RWPE2 (cell line): ENCODE measurements at places on chromosomes 6 and 20.

DNA sequence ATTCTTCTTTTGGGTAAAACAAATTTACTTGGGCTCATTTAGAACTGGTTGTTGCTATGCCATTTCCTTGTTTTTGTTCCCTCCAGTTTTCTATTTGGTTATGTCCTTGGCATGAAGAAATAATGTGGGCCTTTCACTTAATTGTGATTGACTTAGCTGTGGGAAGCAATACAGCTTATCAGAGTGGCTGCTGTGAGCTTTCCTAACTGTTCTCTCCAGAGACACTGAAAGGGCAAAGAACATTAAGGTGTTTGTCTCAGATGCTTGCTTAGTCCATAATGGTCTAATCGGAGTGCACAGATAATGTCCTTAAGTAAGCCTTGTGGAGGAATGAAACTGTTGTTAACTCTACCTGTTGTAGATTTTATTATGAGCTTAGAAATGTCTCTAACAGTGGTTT lies 56.6 kb downstream of the SH3BGRL2 start:
- no peak for DNase-seq

DNA sequence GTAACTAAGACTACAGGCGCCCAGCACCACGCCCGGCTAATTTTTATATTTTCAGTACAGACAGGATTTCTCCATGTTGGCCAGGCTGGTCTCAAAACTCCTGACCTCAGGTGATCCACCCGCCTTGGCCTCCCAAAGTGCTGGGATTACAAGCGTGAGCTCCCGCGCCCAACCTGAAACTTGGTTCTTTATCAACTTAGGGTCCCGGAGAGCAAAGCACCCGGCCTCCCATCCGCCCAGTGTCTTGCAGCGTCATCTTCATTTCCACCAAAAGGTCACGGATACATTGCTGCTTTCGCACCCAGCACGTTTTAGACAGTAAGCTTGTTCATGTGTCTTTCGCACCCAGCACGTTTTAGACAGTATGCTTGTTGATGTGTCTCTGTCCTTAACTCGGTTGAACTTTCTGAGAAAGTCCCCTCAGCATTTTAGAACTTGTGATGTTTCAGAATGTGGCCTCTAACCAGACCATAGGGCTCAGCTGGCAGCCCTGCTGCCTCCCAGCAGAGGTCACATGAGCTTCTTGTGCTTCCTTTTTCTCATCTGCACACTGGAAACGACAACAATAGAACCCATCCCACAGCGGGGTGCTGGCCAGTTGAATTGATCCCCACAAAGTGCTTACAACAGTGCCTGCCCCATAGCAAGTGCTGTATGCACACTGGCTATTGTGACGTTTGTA lies 48.8 kb downstream of the PRR18 start:
- DNase-seq = no peak

DNA sequence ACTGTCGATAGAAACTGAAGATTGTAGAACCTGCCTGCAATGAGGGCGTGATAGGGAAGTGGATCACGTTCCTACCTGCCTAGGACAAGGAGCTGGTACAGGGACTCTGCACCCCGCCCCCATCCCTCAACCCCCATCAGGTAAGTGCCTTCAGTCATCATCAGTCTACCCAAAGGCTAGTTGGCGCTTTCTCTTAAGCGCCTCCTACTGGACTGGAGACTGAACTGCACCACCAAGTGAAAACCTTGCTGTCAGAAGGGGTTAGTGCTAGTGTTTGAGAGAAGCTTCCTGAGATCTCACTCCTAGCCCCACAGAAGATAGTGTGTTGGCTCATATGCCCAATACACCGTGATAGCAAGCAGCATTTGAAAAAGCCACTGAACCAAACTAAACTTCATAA lies 706.5 kb upstream of the MAN1A1 start:
- DNase-seq = no peak

DNA sequence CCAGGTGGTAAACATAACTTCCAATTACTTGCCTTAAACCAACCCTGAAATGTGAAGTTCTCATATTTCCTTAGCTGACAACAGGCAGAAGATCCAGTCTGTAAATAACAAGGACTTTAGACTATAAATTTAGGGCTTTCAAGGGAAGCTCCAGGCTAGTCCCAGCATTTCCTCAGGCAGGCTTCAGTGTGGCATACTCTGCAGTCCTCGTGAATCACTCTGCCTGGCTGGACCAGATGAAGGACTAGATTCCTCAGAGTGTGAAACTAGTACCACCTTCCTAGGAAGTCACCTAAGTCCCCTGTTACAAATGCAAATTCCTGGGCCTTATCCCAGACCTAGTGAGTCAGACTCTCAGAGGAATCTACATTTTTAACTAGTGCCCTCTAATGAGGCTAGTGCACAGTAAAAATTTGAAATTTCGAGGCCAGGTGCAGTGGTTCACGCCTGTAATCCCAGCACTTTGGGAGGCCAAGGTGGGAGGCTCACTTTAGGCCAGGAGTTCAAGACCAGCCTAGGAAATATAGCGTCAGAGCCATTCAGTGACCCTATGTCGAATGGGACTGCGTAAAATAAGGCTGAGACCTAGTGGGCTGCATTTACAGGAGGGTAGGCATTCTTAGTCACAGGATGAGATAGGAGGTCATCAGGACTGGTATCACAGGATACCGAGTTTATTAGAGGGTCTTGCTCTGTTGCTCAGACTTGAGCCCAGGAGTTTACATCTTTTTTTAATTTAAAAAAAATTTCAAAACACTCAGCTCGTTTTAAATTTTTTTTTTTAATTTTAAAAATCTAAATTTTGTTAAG lies 279.6 kb upstream of the JARID2 start:
- DNase-seq = no peak

GRCh38 chr6:124949706-124950105 lies 12.5 kb upstream of the RNF217 start:
- no peak for DNase-seq

- no peak for DNase-seq
Measured at GRCh38 chr20:12051206-12052163, 133.8 kb downstream of the BTBD3 start.

DNA sequence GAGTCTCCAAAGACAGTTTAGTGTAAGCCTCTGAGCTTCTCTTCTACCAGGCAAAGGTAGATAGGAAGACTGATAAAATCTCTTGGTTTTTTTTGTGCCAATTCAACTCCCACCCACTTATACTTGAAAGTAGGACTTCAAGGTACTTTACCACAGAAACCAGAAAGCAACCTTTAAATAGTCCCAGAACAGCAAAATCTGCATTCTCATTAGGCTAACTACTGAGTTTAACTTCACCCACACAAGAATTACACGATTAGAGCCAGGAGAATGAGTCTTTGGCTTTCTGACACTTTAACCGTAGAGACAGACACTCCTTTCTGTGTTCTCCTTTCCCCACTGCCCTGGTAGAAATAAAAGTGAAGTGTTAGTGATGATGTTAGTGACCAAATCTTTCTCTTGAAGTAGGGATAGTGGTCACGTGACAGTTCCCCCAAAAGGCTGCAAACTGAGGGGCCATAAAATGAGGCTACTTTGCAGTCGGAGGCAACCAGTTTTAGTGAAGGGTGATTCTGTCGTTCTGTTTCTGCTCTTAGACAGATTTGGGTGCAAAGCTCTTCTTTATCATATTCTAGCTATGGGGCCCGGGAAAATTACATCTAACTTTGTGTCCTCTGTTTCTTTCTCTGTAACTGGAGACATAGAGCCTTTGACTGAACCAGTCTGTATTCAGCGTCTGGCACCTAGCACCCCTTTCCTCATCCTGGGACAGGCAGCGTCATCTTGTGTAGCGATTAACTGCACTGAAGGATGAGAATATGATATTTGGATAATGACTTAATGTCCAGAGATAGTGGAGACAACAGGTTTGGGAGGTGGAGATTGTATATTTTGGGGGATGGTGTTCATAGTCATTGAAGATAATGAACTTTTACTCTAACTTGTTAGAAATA lies 206.4 kb upstream of the CITED2 start:
- no peak for DNase-seq

DNA sequence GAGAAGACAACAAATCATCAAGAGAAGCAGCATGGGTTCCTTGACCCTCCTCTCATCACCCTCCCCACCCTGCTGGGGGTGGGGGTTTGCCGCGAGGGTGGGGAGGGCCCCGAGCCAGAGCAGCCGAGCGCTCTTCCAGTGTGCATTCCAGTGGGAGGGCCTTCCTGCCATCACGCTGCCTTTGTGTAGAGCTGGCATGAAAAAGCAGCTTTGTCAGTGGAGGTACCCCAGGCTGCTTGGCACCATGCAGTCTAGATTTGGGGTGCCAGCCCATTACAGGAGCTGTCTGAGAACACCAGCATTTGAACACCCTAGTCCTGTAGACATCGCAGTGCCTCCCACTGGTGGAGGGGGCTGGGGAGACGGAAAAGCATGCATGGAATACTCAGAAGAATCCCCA lies 12.2 kb downstream of the BAK1 start:
- no peak for DNase-seq

DNA sequence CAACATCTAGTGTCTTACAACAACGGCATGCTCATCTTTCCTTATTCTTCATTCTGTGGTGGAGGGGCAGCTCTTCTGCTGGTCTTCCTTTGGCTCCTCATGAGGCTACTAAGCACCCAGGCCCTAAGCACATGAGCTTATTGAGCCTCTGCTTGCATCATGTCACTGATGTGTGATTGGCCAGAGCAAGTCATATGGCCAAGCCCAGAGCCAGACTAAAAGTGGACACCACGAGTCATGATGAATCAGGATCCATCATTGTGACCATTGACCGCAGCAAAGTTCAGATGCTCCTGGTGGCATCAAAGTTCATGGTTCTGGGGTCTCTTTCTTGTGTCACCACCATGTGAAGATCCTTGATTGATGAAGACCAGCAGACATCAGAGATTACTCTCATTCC lies 192.0 kb upstream of the FOXA2 start:
- DNase-seq = no peak

DNA sequence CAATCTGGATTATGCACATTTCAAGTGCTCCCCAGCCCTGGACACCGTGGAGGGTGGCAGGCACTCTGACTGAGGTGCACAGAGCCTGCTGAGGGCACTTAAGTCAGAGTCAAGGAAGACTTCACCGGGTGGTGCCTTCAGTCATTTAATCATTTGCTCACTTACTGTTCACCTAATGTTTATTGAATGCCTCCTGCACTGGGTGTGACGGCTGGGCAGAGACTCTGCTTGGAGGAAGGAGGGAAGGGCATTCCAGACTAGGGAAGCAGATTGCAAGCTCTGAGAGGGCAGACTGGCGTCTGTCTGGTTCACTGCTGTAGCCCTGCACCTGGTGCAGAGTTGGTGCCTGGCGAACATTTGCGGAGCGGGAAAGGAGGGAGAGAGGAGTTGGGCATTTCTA lies 54.2 kb upstream of the FAM83D start:
- no peak for DNase-seq

DNA sequence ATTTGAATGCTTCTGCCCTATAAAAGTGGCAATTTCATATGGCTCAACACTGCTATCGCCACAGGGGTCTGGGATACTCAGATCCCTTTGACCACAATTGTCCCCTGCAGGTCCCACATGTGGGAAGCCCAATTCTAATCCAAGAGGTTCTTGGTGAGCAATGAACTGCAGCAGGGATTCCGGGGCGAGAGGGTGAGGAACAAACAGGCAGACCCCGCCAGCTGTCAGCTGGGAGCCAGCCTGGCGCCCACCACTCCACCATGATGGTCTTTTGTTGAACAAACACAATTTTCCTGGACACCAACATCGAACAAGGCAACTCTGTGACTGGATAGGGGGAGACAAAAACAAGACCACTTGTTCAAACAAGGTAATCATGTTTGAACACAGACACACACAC lies 80.5 kb downstream of the TMEM242 start:
- no peak for DNase-seq

DNA sequence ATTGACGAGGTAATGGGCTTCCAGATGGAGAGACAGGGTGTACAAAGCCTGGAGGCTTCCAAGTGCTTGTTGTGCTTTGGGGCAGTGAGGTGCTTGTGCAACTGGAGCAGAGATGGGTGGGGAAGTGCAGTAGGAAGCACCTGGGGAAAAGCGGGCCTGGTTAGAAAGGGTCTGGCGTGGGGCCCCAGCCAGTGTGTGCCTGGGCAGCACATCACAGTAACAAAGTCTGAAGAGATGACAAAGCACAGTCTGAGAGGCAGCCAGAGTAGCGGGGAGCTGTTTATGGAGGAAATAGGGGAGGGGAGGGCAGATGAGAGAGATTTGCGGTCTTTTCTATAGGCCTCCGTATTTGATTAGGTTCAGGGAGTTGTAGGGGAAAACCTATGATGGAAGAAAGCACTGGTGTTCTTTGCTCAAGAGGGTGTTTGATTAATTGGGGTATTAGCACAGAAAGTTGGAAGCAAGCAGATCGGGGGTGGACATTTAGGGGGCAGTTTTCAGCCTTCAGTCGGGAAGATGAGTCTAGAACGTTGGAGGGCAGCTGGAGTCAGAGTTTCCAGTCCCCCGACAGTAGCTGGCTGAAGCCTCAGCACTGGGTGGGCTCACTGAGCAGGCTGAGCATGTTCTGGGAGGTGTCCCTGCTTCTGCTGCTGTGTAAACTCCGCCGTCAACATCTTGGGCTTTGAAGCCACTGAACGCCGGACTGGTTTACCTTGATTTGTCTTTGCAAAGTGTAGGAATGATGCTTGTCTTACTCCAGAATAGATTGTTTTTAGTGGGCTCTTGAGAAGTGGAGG lies 15.5 kb upstream of the MROH8 start:
- no peak for DNase-seq

- DNase-seq = no peak
Measured at GRCh38 chr6:127538750-127539264, 19.7 kb upstream of the MTCL3 start.

DNA sequence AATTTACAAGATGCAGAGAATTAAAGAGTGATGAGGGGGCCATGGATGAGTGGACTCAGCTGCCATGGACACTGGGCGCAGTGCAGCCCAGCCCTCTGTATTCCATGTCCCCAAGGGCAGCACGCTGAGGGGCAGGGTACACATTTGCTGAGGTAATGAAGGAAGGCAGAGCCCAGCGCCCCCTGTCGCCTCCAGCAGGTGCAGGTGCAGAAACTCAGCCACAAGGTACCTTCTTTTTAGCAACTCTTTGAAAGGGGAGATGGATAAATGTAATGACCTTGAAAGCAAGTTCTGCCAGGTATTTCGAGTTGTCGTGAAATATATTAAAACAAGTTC lies 7.1 kb downstream of the CD93 start:
- no peak for DNase-seq

DNA sequence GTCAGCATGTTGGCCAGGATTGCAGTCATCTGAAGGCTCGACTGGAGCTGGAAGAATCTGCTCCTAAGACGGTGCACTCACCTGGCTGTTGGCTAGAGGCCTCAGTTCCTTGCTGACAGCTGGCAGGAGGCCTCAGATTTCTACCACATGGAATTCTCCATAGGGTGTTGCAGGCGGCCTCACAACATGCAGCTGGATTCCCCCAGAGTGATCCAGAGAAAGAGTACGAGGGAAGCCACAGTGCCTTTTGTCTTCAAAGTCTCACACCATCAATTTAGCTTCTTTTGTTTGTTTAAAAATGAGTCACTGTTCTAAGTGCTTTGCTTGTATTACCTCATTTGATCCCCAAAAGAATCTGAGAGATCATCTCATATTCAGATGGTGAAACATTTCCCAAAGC lies 65.5 kb upstream of the FYN start:
- no peak for DNase-seq

- no peak for DNase-seq
Measured at GRCh38 chr6:22880686-22881433, 311.5 kb downstream of the HDGFL1 start.

- no peak for DNase-seq
Measured at GRCh38 chr6:71252960-71253359, 35.7 kb upstream of the OGFRL1 start.
